ENCODE measurements at places on chromosomes 4 and X.

DNA sequence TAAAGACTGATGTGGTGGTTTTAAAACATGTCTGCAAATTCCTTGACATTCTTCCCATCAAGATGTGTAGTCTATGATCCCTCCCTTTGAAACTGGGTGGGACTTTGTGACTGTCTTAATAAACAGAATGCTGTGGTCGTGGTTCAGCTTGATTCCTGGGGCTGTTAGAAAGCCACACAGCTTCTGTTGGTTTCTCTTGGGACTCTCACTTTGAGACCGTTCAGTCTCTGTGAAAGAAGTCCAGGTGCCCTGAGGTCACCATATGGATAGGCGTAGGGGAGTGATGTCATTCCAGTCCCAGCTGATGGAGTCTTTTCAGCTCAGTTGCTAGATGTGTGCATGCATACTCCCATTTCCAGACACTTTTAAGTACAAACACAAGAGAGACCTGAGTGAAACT lies 216.6 kb downstream of the KDR start:
- DNase-seq = no peak

- no peak for DNase-seq
These were observed 38.3 kb downstream of the SPCS3 start for GRCh38 chr4:176358083-176358469.

- no peak for DNase-seq
These were observed 233.3 kb downstream of the STPG2 start for GRCh38 chr4:97910005-97910404.

DNA sequence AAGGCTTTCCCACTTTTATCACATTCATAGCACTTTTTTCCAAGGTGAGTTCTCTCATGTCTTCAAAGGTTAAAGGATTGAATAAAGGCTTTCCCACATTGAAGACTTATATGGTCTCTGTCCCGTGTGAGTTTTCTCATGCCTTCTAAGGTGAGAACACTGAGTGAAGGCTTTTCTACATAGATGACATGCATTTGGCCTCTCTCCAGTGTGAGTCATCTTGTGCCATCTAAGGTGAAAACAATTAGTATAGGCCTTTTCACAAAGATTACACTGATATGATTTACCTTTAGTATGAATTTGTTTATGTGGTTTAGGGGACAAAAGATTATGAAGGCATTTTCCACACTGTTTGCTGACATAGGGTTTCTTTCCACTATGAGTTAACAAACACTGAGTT lies 21.2 kb downstream of the USP17L30 start:
- DNase-seq = peak; percentile 0

- DNase-seq = no peak
These were observed 138.9 kb upstream of the SMIM31 start for GRCh38 chr4:164614999-164615398.

- DNase-seq = no peak
These were observed 24.8 kb upstream of the CYBB start for GRCh38 chrX:37755025-37755424.

DNA sequence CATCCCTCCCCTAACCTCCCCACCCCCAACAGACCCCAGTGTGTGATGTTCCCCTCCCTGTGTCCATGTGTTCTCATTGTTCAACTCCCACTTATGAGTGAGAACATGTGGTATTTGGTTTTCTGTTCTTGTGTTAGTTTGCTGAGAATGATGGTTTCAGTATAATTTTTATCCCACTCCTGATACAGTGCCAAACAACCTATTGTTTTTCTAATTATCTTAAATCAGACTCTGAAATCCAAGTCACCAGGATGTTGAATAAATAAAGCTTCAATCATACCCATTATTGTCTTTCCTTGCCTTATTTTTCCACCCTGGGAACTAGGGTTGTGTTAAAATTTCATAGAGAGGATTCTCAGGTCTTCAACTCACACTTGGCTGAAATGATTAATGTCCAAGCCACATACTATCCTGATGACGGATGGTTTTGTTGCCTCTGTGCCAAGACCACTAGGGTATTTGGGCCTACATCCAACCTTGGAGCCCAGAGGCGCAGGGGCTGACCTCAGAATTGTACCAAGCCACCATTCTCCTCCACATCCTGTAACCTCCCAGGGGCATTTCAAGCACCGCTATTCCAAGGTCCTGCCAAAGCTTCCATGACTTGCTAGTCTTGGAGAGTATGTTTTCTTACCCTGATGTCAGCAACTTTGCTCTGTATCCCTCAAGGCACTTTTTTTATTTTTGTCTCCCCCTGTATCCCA lies 332.4 kb downstream of the ARHGAP24 start:
- DNase-seq = no peak

DNA sequence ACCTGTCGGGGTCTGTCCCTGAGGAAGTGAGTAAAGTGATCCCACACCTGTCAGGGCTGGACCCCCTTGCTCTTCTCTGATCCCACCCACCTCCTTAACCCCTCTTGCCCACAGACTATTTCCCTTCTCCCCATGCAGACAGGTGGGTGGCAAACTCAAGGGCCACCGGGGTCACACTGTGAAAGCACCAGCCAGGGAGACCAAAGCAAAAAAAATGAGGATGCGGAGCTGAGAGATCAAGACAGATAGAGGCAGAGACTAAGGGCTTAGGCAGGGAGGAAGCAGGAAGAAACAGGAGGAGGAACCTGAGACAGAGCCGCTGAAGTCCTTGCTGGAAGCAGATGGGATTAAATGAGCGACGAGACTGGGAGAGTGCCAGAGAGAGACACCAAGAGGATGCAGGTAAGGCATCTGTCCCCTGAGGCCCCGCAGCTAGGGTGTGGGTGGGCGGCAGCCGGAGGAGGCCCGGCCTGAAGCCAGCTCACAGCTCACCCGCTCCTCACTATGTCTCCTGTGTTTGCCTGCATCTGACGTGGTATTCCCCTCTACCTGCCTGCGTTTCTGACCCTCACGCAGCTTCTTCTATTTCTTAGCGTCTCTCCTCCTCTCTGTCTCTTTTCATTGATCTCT lies 7.2 kb downstream of the TIMM17B start:
- peak; percentile 53 for DNase-seq

DNA sequence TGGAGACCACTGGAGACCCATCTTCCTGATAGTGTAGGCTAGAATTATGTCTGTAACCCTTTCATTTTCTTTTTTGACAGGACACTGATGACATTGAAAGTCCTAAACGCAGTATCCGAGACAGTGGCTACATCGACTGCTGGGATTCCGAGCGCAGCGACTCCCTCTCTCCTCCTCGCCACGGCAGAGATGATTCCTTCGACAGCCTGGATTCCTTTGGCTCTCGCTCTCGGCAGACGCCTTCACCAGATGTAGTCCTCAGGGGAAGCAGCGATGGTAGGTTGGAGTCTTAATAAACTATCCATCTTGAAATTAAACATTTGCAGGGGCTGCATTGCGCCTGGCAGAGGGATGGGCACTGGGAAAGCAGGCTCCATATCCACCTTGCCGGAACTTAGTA lies 75.4 kb downstream of the LIMCH1 start:
- DNase-seq = no peak

GRCh38 chrX:2521927-2522386 lies 21.2 kb upstream of the DHRSX start:
- DNase-seq = no peak

GRCh38 chr4:30103455-30103854 lies 616.7 kb upstream of the PCDH7 start:
- no peak for DNase-seq

- no peak for DNase-seq
These were observed 57.8 kb downstream of the DCLK2 start for GRCh38 chr4:150136036-150136435.

- no peak for DNase-seq
These were observed 960.5 kb downstream of the CCSER1 start for GRCh38 chr4:91087743-91088142.

DNA sequence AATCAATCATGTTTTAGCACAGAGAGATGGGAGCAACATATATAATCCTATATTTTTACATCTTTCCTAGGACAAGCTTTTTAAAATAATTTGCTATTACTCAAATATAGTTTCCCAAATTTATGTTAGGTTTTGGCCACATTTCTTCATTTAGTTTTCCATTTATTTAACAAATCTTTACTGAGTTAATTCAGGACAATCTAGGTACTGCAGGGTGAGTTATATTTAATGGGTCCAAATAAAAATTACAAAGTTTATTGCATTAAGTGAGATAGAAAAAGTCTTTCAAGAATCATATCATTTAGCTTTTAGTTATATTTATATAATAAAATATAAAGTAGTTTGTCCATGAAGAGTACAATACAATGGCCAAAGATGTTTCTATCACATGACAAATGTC lies 269.2 kb downstream of the EPHA5 start:
- no peak for DNase-seq

DNA sequence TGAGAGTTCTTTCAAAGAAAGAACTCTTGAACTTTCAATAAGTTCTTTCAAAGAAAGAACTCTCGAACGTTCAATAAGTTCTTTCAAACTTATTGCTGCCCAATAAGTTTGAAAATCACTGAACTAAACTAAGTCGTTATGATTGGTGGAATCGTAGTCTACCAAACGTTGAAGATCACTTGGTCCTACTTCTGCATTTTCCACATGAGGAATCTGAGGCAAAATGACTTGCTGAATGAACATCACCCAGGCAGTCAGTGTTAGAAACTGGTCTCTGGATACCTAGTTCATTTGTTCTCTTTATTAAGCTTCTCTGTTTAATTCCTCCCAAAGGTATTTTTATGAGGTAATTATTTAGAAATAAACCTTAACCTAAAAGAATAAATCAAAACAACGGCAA lies 7.1 kb upstream of the CNOT6L start:
- no peak for DNase-seq

DNA sequence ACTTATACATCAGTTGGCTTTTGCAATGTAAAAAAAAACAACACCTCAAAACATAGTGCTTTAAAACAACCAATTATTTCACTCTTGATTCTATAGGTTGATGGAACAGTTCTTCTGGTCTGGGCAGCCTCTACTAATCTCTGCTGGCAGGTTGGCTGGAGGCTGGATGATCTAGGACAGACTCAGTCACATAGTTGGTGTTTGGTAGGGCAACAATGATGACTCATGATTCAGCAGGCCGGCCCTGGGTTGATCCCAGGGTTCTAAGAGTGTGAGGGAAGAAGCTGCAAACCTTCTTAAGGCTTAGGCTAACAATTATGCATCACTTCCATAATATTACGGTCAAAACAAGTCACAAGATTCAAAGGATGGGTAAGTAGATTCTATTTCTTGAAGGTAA lies 558.2 kb downstream of the ZNF674 start:
- DNase-seq = no peak

DNA sequence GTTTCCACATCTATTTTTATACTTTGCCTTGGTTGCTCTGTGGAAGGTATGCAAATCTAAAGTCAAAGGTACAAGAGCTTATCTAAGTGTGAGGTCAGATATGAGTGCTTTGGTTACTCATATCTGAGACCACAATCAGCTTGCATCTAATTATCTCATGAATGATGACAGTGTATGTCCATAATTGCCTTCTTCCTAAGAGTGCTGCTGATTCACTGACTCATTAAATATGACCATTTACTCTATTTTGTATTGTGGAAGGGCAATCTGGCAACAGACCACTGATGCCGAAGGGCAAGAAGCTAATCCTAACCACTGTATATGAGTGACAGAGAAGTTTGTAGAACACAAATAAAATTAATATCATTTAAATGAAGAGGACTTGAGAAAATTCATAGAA lies 1190.2 kb upstream of the AGA start:
- peak; percentile 18 for DNase-seq

- peak; percentile 39 for DNase-seq
These were observed 80.0 kb upstream of the NALF2 start for GRCh38 chrX:69424161-69424560.

GRCh38 chrX:55007656-55008055 lies 7.5 kb downstream of the APEX2 start:
- DNase-seq = peak; percentile 51

DNA sequence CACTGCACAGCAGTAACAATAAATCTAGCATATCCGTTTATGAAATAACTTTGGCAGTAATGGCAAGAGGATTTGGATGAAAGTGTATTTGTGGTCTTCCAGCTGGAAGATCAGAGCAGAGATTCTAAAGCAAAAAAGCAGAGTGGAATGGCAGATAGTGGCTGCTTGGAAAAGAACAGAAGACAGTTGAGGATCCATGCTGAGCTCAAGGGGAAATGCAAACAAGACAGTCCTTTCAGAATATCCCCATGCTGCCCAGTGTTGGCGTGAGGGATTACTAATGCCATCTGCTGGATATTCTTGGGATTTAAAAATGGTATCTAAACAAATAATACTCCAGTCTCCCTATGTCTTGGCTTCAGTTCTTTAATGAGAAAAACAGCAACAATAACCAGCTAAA lies 629.1 kb upstream of the ATOH1 start:
- peak; percentile 28 for DNase-seq

GRCh38 chr4:88765729-88766128 lies 68.1 kb upstream of the NAP1L5 start:
- DNase-seq = peak; percentile 21

DNA sequence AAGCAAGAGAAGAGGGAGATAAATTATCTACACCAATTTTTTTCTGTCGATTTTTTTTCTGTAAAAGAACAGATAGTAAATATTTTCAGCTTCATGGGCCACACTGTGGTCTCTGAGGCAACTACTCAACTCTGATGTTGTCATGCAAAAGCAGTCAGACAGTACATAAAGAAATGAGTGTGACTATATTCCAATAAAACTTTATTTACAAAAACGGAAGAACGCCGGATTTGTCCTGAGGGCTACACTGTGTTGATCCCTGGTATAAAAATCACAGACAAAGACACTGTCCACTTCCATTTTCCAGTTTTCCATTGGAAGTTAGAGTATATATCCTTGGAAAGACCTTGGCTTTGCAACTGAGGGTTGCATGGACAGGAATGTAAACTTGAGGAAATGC lies 18.0 kb downstream of the GPR143 start:
- no peak for DNase-seq

GRCh38 chrX:110428144-110428543 lies 69.5 kb downstream of the RTL9 start:
- peak; percentile 20 for DNase-seq

DNA sequence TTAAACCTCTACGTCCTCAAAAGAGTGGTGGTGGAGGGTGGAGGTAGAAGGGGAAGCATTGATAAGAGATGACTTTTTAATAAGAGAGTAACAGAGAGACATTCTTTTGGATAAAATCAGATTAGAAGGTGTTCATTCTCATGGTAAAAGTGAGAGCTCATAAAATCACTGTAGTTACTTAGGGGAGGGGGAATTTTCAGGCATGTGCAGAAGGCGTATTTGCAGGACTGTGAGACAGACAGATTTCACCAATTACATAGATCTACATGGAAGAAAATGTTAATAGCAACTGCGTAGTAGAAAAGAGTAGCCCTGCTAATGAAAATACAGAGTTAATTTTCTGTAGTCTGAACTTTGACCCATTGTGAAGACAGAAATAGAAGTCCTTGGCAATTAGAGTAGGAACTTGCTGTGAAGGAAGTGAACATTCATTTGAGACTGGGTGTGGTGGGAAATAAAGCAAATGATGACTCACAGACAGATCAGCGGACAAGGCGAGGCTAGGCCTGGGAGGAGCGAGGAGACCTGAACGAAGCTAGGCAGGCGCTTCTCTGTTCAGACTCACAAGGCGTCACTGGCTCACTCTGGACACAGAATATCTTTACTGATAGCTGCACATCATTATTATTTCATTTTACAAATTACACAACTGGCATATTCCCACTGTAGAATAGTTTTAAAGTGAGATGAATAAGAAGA lies 57.2 kb upstream of the FAM9C start:
- DNase-seq = peak; percentile 90

GRCh38 chr4:148874331-148874730 lies 432.1 kb upstream of the NR3C2 start:
- peak; percentile 2 for DNase-seq

- no peak for DNase-seq
These were observed 325.9 kb downstream of the EPHA5 start for GRCh38 chr4:65344278-65344825.
